ENCODE measurements at places on chromosomes 2 and 18.

DNA sequence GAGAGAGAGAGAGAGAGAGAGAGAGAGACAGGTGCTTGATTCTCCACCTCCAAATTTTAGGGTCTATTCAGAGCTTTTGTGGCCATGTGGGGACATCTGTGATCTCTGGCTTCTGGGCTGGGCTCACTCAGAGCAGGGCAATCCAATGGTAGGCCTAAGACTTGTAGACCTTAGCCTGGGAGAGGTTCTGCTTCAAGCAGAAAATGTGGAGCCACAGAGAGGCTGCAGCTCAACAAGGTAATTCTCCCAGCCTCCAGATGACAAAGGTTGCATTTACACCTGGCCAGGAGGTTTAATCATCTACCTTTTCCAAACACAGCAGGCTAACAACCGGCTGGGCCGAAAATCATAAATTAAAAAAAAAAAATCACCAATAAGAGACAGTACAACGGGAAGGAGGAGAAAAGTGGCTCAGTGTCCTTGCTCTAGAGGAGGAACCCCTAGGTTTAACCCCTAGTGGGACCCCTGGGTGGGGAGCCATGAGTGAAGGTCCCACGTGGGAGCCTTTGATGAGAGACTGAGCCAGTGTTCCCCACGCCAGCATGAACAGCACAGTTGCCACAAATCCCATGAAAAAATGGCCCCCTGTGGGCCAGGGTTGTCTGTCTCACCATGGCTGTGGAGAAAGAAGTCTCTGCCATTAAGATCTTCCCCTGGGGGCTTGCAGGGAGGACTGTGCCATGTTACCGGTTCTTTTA, 124.0 kb upstream of the GATA6 start:
- no peak for DNase-seq

DNA sequence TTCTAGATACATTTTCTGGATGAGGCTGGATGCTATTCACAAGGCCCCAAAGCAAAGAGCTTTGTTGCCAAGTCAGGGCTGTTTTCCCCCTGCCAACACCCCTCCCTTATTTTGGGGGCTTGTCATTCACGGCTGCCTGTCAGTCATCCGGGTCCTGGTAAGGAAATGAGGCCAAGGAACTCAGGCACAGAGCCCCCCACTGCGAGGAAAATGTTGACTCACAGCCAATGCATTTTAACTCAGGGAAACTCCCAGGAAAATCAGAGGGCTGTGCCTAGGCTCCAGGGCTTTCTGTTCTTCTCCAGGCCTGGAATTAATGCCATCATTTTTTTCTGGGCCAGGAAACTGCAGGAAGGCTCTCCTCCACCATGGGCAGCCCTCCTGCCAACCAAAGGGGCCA, 241.1 kb downstream of the SMAD2 start:
- DNase-seq = no peak

DNA sequence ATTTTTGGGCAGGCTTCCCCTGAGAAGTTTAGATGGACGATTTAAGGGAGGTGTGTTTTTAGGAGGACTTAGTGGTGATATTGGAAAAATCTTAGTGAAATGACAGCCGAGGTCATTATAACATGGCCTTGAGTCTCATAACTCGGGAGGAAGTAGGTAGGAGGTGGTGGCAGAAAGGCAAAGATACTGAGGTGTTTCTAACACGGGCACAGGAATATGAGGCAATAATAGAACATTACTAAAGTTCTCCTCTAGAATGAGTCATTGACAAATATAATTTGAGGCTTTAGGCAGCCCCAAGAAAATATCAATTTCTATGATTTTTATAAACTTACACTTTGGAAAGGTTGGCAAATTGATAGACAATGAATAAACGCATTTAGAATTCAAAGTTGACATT, 146.1 kb upstream of the ZEB2 start:
- no peak for DNase-seq

- no peak for DNase-seq
These were observed 45.5 kb upstream of the SCN7A start for GRCh38 chr2:166539340-166540162.

- DNase-seq = no peak
These were observed 245.1 kb downstream of the NEDD4L start for GRCh38 chr18:58288921-58289797.

DNA sequence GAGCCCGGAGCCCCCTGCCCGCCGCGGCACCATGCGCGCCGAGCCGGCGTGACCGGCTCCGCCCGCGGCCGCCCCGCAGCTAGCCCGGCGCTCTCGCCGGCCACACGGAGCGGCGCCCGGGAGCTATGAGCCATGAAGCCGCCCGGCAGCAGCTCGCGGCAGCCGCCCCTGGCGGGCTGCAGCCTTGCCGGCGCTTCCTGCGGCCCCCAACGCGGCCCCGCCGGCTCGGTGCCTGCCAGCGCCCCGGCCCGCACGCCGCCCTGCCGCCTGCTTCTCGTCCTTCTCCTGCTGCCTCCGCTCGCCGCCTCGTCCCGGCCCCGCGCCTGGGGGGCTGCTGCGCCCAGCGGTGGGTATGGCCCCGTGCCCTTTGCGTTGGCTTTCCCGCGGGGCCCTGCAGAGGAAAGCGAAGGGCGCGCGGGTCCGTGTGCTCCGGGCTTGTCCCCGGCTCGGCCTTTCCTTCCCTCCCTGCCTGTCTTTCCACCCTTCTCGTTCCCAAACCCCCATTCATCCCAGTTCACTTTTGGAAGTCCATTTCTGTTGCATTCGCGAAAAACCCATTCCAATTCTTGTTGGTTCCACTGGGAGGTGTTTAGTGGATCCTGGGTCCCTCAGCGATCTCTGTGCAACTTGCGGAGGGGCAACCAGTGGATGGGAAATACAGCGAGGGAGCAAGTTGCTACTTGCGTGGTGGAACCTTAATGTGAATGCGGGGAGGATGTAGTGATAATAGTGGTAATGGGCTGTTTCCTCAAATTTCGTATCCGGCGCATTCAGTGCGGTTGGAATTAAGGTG, 599 bp downstream of the ADAM23 start:
- peak; percentile 43 for DNase-seq

GRCh38 chr2:97995026-97995733, 568 bp downstream of the TMEM131 start:
- no peak for DNase-seq

DNA sequence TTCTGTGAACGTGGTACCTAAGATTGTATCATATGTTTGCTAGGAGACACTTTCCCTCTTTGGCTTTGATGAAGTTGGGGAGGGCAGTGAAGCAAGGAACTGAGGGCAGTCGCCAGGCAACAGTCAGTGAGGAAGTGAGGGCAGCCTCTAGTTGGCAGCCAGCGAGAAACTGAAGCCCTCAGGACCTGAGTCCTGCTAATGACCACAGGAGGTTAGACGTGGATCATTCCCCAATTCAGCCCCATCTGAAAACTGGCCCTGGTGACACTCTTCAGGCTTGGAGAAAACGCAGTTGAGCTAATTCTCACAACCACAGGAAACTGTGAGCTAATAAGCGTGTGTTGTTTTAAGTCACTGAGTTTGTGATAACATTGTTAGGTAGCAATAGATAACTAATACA, 84.5 kb upstream of the REG3G start:
- no peak for DNase-seq

- DNase-seq = no peak
These were observed 196.1 kb upstream of the ID2 start for GRCh38 chr2:8485736-8486135.

GRCh38 chr2:9037166-9037565, 33.7 kb upstream of the MBOAT2 start:
- DNase-seq = no peak
